ENCODE measurements at places on chromosomes 6 and 20. TPM values are rescaled to one million over a fixed set of nuclear protein-coding genes. Genes with fewer than 3 reads are reported as not detected.

The TRDN gene
- total RNA-seq: not detected

GRCh38 chr20:58645412-58645968, 5.6 kb upstream of the STX16 start:
- no peak for DNase-seq

- DNase-seq: no peak
Observed at GRCh38 chr6:168796106-168796505, 355.1 kb downstream of the SMOC2 start.

The SH3BGRL2 gene
- total RNA-seq: 0.62 TPM

GRCh38 chr20:43237651-43238168, 48.0 kb upstream of the PTPRT start:
- no peak for DNase-seq

DNA sequence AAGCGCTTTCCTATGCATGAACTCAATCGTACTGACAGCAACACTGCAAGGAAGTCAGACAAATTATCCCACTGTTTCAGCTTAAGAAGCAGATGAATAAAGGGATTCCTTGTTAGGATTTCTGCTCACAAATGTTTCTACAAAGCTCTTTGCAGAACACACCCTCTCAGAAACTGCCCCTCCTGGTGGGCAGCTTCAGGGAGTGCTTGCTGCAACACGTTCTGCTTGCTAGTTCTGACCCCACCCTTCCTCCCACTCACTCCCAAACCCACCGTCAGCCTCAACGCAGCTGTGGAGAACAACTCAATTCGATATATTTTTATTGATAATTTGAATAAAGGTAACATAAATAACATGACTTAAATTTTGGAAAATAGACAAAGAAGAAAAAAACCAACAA, 250.8 kb upstream of the PRDM1 start:
- peak; percentile 8 for DNase-seq

GRCh38 chr20:37336369-37337207, 9.4 kb upstream of the SRC start:
- DNase-seq: peak; percentile 46

The SIRPA gene
- total RNA-seq: 0.05 TPM

The METTL24 gene
- not detected for total RNA-seq

DNA sequence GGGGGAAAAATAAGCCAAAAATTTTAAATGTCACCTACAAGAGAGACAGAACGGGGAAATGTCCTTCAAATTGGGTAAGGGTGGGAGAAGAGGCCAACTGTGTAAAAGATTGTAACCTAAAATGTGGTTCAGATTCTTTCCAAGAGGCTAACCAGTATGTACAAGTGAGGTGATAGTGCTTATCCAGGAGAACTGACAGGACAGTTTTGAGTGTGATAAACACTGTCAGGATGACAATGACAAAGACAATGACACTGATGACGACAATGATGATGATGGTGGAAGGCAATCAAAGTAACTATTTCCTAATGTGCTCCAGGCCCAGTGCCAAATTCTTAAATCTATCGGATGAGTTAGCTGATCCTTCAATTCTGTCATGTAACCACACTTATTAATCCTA, 57.3 kb downstream of the TASP1 start:
- no peak for DNase-seq

- DNase-seq: no peak
Observed at GRCh38 chr20:1718604-1719384, 61.2 kb upstream of the SIRPG start.

GRCh38 chr6:35096129-35096862, 44.8 kb downstream of the TCP11 start:
- DNase-seq: no peak

DNA sequence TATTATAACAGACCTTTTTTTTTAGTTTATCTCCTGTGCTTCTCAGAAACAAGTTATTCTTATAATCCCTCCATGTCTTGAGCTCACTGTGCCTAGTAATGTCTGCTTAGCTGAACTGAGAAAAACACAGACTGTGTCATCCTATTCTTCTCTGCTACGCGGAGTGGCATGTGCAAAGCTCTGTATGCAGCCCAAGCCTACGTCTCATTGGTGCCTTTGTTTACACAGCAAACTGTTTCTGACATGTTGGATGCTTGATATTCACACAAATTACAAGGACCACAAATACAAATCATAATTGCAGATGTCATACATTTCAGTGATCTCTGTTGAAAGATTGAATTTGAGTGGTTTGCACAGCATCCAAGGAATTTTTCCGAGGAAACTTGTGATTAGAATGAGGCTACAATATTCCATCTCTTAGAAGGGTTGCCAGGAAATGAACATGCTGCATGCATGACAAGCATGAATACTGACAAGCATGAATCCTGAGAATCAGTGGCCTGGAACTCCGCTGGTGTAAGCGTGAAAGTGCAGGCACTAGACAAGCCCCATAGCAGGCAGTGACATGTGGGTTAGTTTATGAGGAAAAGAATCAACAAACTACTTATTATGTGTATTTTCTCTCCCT, 128.4 kb upstream of the SGK1 start:
- DNase-seq: no peak

The BRPF3 gene
- 24.4 TPM for total RNA-seq

The OTOR gene
- not detected for total RNA-seq

The C6orf136 gene
- total RNA-seq: 25.8 TPM

- DNase-seq: no peak
Observed at GRCh38 chr6:18386298-18386976, 713 bp upstream of the RNF144B start.

- DNase-seq: peak; percentile 71
Observed at GRCh38 chr20:53939572-53940359, 130.6 kb downstream of the BCAS1 start.

DNA sequence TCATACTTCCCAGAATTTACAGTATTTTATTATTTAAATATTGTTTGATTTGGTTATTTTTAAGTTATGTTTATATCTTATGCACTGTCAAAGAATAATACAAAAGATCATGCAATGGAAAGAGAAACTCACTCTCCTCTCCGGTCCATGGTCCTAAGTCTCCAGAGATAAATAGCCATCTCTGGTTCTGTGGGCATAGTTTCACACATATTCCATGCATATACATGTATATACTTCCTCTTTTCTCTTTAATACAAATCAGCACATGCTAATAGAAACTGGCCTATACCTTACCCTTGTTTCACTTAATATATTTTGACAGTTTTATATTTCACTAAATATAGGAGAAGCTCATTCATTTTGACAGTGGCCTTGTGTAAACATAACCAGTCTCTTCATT, 901.7 kb upstream of the CITED2 start:
- DNase-seq: no peak

DNA sequence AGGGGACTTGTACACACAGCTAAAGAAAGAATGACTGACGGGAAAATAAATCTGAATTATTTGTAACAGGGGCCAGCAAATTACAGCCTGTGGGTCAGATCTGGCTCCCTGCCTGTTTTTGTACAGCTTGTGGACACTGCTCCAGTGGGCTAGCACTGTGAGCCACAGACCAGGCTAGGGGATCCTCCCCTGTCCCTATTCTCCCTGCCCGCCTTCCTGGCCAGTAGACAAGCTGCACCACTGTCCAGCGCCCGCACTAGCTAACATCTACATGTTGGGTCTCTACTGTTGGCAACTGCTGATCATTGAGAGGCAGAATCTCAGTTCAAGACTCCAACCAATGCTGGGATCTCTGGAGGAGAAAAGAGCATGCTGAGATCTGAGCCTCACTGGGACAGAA, 10.7 kb downstream of the OSER1 start:
- DNase-seq: no peak

GRCh38 chr20:48011025-48011424, 225.7 kb upstream of the SULF2 start:
- no peak for DNase-seq

GRCh38 chr6:108365478-108365877, 70.6 kb downstream of the AFG1L start:
- no peak for DNase-seq

The GMDS gene
- 33.0 TPM for total RNA-seq

The FRK gene
- 0.05 TPM for total RNA-seq

The ZFP64 gene
- 12.4 TPM for total RNA-seq

The MARCKS gene
- 1.1 TPM for total RNA-seq

GRCh38 chr6:42042108-42042507, 8.2 kb upstream of the TAF8 start:
- no peak for DNase-seq

DNA sequence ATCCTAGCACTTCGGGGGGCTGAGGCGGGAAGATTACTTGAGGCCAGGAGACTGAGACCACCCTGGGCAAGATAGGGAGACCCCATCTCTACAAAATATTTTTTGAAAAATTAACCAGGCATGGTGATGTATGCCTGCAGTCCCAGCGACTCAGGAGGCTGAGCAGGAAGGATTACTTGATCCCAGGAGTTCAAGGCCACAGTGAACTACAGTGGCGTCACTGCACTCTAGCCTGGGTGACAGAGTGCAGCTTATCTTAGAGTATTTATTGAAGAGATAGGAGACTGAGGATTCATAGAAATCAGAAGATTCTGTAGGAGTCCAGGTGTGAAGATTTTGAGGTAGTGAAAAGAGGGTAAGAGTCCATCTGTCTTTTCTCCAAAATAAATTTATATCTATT, 45.0 kb downstream of the SLC17A5 start:
- no peak for DNase-seq

DNA sequence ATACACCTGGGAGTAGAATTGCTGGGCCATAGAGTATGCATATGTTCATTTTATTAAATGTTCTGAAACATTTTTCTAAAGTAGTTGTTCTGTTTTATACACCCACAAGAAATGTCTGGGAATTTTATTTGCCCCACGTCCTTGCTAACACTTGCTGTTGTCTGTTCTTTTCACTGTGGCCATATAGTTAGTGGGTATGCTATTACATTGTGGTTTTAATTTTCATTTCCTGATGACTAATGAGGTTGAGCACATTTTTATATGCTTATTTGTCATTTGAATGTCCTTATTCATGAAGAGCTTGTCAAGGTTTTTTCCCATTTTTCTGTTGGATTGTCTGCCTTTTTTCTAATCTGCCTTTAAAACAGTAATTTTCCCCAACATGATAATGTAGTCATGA, 41.5 kb upstream of the TGM3 start:
- no peak for DNase-seq

DNA sequence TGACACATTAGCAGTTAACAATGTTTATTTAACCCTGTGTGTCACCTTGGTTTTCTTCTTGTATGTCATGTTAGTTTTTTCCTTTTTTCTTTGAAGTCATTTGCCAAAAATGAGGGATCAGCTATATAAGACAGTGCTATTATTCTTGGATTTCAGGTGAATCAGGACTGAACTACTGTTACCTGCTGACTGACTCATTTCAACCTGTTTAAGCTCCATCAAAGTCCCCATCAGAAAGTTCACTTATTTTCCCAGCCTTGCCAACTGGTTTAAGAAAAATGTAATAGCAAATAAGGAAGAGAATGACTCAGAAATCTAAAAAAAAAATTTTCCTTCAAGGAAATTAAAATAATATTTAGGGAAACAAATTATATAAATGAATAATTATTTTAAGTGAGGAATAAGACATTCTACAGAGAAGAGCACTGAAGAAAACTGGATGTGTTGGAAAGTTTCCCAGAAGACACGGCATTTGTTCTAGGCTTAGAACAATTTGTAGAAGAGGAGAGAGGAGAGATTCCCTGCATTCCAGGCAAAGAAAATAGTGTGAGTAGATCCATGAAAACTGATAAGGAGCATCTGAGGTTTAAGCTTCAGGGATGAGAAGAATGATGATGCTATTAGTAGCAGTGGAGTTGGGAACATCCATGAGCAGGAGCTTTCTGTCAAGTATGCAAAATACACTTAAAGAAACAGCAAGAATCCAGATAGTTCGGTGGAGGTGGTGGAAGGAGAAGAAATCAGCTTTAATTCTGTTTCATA, 84.9 kb upstream of the SIM1 start:
- no peak for DNase-seq

- no peak for DNase-seq
Observed at GRCh38 chr20:6583134-6583738, 184.2 kb upstream of the BMP2 start.

The RAET1L gene
- total RNA-seq: not detected

The SLC22A16 gene
- not detected for total RNA-seq

The RSPH4A gene
- 0.17 TPM for total RNA-seq

DNA sequence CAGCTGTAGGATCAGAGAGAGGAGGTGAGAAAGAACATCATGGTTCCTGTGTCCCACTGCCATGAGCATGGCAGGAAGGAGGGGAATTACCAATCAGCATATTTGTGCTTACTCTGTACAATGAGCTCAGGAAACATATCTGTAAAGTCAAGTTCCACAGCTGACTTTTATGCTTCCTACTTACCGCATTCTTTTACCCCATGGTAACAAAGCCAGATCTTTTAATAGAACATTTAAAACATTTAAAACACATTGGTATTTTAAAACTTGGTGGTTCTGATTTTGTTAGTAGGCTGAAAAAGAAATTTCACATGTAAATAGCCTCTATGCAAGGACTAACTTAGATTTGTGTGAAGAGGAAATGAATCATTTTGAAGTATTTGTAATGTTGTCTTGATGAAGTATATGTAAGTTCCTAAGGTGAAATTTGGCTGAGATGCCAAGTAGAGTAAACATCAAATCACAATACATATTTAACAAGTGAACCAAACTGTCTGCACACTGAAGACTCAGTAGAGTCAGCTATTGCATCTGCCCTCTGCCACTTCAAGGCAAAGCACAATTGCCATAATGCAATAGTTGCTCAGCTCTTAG, 114.7 kb downstream of the GJA10 start:
- DNase-seq: no peak

DNA sequence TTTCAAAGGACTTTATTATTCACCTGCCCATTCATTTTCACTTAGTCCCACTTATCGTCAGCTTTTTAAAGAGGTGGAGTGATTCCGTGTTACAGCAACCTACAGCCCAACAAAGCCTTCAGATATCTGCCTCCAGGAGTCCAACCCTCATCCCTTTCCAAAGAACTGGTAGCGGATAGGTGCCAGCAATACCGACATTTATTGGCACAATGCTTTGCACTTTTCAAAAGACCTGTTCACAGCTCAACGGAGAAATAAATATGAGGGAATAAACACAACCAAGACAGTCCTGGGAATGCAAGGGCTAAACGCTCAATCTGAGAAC, 819 bp upstream of the MTRF1L start:
- DNase-seq: no peak

The ADA gene
- total RNA-seq: 26.7 TPM

- no peak for DNase-seq
Observed at GRCh38 chr20:25402583-25402982, 4.9 kb upstream of the GINS1 start.

DNA sequence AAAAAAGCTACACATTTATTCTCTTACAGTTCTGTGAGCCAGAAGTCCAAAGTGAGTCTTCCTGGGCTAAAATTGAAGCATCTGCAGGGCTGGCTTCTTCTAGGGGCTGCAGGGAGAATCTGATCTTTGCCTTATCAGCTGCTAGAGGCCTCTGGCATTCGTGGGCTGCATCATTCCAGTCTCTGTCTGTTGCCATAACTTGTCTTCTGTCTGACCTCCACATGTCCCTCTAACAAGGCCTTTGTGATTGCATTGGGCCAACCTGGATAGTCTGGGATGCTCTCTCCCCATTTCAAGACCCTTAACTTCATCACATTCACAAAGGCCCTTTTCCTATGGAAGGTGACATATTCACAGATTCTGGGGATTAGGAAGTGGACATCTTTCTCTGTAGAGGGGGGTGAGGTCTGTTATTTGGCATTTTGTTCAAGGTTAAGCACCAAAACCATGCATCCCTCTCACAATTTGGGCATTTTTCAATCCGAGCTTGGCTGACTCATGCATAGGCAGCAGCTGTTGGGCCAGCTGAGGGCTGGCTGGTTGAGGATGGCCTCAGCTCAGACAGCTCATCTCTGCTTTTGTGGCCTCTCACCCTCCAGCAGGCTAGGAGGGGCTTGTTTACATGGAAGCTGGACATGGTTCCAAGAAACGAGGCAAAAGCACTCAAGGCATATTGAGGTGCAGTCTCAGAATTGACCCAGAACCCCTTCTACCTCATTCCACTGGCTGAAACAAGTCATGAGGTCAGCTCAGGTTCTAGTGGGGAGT, 116.1 kb upstream of the NXT1 start:
- no peak for DNase-seq

The TRAPPC3L gene
- not detected for total RNA-seq

All from activated T-cell treated with anti-CD3 and anti-CD28 coated beads, Interleukin-2, amount 50 U/mL, for 72 hours (primary cell).